ENCODE measurements at places on chromosomes 12 and 14.

DNA sequence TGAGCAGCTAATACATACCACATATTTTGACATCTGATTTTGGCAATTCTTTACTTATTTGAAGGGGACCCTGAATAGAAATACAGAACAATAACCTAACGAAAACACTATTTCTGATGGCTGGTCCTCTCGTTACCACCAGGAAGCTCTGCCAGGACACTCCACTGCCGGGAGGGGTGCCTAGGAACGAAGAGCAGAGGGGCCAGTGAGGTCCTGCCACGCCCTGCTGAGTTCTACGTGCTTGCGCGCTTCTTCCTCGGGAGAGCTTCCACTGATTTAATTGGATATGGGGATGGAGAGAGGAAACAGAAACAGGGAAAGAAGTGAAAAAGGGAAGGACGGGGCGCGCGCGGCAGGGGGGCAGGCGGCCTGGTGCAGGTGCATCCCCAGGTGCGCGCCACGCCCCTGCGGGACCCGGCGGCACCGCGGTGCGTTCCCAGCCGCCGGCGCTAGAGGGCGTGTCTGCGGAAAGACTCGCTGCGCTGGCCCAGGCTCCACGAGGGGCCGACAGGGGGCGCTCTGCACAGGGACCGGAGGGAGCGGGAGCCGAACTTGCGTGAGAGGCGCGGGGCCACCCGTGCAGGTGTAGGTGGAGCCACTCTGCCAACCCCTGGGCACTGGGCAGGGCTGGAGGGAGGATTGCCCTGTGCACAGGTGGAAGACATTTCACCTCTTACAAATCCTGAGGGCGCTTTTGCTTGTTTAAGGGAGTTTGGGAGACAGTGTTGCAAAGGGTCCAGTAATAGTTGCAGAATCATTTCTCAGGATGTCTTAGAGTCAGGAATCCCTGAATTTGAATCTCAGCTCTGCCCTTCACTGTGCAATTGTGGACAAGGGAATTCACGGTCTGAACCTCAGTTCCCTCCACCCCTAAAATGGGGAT, 986.3 kb upstream of the TMEM132C start:
- DNase-seq, result peak; percentile 68

DNA sequence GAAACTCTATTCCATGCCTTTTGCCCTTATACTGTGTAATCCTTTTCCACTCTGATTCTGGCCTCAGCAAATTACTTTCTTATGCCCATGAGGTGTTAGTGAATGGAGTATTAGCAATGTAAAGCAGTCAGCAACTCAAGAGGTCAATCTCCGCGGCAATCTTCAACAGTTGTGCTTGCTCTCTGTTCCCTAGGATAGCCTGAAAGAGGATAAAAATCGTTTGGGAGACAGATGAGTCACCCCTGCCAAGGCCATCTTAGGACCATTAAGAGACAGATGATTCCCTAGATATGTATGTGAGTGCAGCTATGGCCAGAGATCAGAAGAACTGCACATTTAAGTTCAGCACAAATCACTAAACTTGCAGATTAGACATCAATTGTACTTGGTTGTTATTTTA, 1145.8 kb downstream of the GALC start:
- no peak for DNase-seq

- DNase-seq, result no peak
Measured at GRCh38 chr12:81261508-81262207, 183.8 kb downstream of the ACSS3 start.

DNA sequence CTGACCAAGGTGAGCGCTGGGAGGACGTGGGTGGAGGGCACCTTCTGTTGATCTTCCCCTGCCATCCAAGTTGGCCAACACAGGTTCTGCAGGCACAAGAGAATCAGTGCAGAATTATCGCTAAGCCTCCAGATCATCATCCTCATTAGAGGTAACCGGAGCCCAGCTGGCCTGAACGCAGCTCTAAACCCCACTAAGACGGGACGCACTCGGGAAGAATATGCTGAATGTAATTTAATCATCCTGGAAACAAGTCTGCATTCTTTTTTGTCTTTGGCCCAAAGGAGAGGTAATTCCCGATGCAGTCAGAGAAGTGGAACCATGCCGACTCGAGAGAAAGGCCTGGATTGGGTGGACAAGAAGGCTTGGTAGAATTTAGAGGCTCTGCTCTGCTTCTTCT, 111.0 kb upstream of the GSC start:
- DNase-seq, result no peak

- DNase-seq, result no peak
Measured at GRCh38 chr12:106907411-106907810, 48.3 kb upstream of the TMEM263 start.

GRCh38 chr14:23058654-23059504, 1.6 kb upstream of the CDH24 start:
- no peak for DNase-seq

DNA sequence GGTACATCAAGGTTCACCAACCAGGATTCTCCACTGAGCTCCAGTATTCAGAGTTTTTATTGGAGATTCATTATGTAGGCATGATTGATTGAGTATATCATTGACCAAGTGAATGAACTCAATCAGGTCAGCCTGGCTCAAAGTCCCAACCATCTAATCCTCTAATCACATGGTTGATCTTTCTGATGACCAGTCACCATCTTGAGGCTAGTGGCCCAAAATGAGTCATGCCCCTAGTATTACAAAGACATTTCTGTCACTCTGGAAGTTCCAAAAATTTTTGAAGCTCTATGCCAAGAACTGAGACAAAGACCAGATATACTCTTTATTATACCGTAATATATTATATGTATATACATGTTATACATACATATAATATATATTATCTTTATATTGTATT, 75.9 kb upstream of the ATF7IP start:
- no peak for DNase-seq

DNA sequence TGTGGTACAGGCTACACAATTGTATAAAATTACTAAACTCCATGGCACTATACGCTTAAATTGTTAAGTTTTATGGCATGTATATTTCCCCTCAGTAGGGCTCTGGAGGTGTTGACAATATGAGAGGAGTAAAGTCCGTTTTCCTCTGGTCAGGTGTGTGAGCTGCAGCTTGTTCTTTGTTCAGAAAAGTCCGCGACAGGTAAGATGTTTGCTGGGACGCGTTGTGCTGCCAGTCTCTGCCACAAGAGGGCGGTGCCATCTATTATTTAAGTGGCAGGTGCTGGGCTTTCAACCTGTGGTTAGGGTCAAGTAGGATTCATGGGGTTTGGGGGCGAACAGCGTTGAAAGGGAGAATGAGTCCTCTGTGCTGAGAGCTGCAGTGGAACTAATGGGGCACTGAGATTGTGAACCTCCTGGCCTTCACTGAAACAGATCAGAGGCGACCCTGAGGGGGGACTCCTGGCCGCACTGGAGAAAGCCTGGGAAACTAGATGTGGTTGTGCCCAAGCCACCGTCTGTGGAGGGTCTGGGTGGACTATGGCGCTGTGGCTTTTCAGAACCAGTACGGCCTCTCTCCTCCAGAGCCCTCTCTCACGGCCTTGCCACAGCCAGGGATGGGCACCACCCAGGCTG, 179.0 kb downstream of the SLC15A4 start:
- DNase-seq, result no peak

DNA sequence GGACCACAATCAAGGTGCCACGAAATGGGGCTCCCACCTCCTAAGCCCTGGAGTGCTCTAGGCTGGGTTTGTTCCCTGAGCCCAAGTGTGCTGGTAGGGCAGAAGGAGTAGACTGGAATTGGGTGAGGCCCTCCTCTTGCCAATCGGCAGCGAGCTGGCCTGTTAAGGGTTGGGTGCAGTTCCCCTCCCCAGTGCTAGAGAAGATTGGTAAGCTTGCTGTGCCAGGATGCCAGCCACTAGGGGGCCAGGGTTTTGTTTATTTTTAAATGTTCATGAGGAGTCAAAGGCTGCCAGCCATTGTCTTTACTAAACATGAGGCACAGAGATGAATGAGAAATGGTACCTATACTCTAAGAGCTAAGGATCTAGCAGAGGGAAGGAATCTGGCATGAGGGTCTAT, 79.7 kb downstream of the SPTB start:
- no peak for DNase-seq

GRCh38 chr14:102318781-102319276, 717 bp upstream of the ZNF839 start:
- no peak for DNase-seq

DNA sequence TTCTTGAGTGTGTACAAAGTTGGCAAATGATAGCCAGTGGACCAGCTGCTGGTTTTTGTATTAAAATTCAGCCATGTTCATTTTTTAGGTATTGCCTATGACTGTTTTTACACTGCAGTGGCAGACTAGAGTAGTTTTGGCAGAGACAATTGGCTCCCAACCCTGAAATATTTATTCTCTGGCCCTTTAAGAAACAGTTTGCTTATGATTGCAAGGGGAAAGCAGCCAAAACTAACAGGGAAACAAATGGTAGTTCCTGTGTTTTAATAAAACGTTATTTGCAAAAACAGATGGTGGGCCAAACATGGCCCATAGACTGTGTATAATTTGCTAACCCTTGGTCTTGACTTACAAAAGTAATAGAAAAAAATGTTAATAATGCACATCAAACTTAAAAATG, 110.2 kb downstream of the ALX1 start:
- no peak for DNase-seq

DNA sequence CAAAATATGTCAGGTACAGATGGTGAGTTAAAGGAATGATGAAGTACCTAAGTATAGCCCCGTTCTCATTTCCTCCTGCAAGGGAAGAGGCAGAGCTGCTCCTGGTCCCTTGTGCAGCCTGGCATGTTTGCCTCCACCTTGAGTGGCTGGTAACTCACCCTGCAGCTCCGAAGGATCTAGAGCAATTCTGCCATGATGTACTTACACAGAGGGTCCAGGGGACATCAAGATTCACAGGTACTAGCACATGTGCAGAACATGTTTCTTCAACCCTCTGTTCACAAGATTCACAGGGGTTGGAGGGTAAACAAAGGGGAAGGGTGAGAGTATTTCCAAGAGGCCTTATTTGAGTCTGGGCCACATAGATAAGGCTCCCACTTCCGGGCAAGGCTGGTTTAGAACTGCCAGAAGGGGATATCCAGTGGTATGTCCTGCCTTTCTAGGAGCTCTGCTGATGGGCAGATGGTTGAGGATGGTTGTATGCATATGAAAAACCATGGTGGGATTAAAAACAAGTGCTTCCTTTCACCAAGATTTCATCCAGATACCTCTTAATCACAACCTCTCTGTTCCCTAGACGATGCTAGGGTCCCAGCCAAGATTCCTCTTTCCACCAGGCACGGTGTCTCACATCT, 7.7 kb downstream of the DCTN2 start:
- DNase-seq, result no peak

DNA sequence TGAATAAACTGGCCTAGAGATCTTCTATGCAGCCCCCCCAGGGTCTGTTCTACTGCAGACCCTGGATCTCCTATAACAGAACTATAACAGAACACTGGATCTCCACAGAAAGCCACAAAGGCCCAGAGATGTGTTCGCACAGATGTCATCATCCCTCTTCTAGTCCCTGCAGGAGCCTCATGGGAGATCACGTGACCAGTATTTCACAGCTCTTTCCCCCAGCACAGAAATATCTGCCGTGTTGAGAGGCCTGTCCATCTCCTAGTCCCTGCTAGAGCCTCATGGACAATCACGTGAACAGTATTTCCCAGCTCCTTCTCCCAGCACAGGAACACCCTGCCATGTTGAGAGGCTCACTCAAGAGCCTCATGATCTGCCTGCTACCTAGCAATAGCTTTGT, 331.7 kb downstream of the NRXN3 start:
- DNase-seq, result no peak

DNA sequence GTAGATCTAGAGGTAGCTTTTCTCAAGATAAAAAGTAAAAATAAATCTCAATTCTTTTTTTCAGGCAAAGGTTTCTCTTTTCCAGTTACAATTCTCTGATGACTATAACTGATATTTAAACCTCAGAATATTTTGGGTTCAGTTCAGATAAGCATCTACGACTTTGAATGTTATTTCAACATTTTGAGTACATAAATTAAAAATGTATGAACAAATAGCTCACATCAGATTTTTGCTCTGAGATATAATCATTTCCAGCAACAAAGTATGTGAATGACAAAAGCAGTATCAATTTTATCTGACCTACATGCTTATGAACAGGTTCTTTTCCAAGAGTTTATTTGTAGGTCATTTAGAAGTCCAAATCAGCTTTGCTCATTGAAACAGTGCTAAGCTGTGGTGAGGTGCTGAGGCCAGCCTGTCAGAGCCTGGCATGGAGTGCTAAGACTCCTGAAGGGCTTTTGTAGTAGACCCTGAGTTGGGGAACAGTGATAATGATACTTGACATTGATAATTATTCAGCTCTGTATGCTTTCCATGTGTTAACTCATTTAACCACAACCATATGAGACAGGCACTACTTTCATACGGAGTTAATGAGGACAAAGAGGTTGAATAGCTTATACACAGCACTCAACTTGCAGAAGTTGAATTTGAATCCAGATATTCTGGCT, 205.0 kb upstream of the DCN start:
- DNase-seq, result no peak

GRCh38 chr12:47736216-47736615, 10.9 kb upstream of the ENDOU start:
- DNase-seq, result no peak

- DNase-seq, result no peak
Measured at GRCh38 chr12:42474391-42474790, 115.2 kb downstream of the PRICKLE1 start.

GRCh38 chr12:52307836-52308805, 13.1 kb downstream of the KRT83 start:
- no peak for DNase-seq
